Ascending aorta (tissue), 2 donors: ENCODE measurements at places on chromosomes 13 and 19. TPM values are rescaled to one million over a fixed set of nuclear protein-coding genes. Genes with fewer than 3 reads are reported as not detected.

The IL4I1 gene
- total RNA-seq = 0.96 TPM

DNA sequence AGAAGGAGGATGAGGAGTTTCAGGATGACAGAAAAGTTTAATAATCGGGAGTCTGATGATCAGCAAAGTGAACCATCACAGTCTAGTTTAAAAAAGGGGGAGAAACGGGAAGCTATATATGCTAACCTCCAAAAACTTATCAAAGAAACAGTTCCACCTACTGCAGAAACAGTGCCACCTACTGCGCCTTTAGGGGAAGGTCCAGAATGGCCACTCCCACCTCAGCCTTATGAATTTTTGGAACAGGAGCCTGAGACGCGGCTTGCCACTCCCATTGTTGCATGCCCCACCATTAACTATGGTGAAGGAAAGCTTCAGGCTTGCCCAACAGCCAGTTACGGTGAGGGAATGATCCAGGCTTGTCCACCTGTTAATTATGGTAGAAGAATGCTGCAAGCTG, 929.0 kb downstream of the SLITRK6 start:
- no peak overlapping the region for H3K27ac ChIP-seq
- no peaks in the 10 kb centered on the region for H3K4me1 ChIP-seq
- H3K36me3 ChIP-seq = no peaks in the 10 kb centered on the region

GRCh38 chr13:33480561-33480960, 195.0 kb upstream of the STARD13 start:
- DNase-seq = no peak
- H3K4me3 ChIP-seq = no peak overlapping the region
- no peaks in the 10 kb centered on the region for H3K4me1 ChIP-seq

- H3K4me1 ChIP-seq = no peaks in the 10 kb centered on the region
- no peaks in the 10 kb centered on the region for H3K36me3 ChIP-seq
- no peak overlapping the region for H3K27ac ChIP-seq
- no peaks in the 10 kb centered on the region for H3K27me3 ChIP-seq
- no peak for DNase-seq
Measured at GRCh38 chr13:74158571-74159352, 24.6 kb upstream of the KLF12 start.

The ZNF415 gene
- total RNA-seq = 1.3 TPM

The TNFSF9 gene
- total RNA-seq = not detected

DNA sequence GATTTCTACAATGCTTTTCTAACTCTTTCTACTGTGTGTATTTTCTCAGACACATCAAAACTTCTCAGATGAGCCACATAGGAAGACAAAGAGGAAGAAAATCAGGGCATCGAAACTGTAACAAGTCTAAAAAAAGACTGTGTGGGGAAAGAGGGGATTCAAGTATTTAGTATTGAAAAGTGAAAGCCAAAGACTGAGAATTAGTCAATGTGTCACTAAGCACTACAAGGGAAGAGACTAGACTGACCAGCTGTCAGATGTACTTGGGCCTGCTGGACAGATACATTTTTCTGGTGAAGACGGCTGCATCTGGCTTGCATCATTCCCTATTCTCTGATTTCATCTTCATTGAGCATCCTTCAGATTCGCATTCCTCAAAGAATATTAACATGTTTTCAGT, 25.4 kb downstream of the COMMD6 start:
- H3K4me1 ChIP-seq = no peaks in the 10 kb centered on the region
- no peak for DNase-seq
- no peak overlapping the region for H3K4me3 ChIP-seq
- no peaks in the 10 kb centered on the region for H3K36me3 ChIP-seq
- H3K27me3 ChIP-seq = no peaks in the 10 kb centered on the region

GRCh38 chr13:97114651-97115050, 107.5 kb upstream of the MBNL2 start:
- peak overlapping the region; percentile 78 for H3K27ac ChIP-seq
- no peaks in the 10 kb centered on the region for H3K36me3 ChIP-seq
- no peaks in the 10 kb centered on the region for H3K27me3 ChIP-seq
- no peak overlapping the region for H3K4me3 ChIP-seq
- H3K4me1 ChIP-seq = peaks cover 63% of the 10 kb centered on the region
- no peak for DNase-seq

- DNase-seq = no peak
- H3K27ac ChIP-seq = no peak overlapping the region
- H3K4me1 ChIP-seq = no peaks in the 10 kb centered on the region
- H3K27me3 ChIP-seq = no peaks in the 10 kb centered on the region
- no peak overlapping the region for H3K4me3 ChIP-seq
- H3K36me3 ChIP-seq = peaks cover 9% of the 10 kb centered on the region
Measured at GRCh38 chr19:36182612-36183244, 30.5 kb upstream of the COX7A1 start.

- no peak for DNase-seq
- H3K4me1 ChIP-seq = no peaks in the 10 kb centered on the region
- H3K27ac ChIP-seq = no peak overlapping the region
- no peak overlapping the region for H3K4me3 ChIP-seq
- no peaks in the 10 kb centered on the region for H3K27me3 ChIP-seq
Measured at GRCh38 chr13:100789481-100789880, 114.9 kb upstream of the TMTC4 start.

GRCh38 chr19:15563931-15564330, 51.1 kb upstream of the CYP4F8 start:
- no peak for DNase-seq
- no peaks in the 10 kb centered on the region for H3K4me1 ChIP-seq
- no peaks in the 10 kb centered on the region for H3K27me3 ChIP-seq
- no peak overlapping the region for H3K4me3 ChIP-seq

GRCh38 chr13:73547239-73547638, 488.4 kb downstream of the KLF5 start:
- no peaks in the 10 kb centered on the region for H3K4me1 ChIP-seq
- H3K27ac ChIP-seq = no peak overlapping the region
- H3K27me3 ChIP-seq = no peaks in the 10 kb centered on the region
- H3K4me3 ChIP-seq = no peak overlapping the region
- no peaks in the 10 kb centered on the region for H3K36me3 ChIP-seq
- no peak for DNase-seq

GRCh38 chr19:55690109-55690768, 15.2 kb downstream of the EPN1 start:
- H3K36me3 ChIP-seq = peaks cover 91% of the 10 kb centered on the region
- no peak overlapping the region for H3K4me3 ChIP-seq
- H3K4me1 ChIP-seq = no peaks in the 10 kb centered on the region
- no peak overlapping the region for H3K27ac ChIP-seq
- H3K27me3 ChIP-seq = no peaks in the 10 kb centered on the region

The CLEC4M gene
- not detected for total RNA-seq

- no peak for DNase-seq
- no peaks in the 10 kb centered on the region for H3K27me3 ChIP-seq
- no peak overlapping the region for H3K4me3 ChIP-seq
Measured at GRCh38 chr13:23905766-23906165, 8.5 kb upstream of the C1QTNF9B start.

DNA sequence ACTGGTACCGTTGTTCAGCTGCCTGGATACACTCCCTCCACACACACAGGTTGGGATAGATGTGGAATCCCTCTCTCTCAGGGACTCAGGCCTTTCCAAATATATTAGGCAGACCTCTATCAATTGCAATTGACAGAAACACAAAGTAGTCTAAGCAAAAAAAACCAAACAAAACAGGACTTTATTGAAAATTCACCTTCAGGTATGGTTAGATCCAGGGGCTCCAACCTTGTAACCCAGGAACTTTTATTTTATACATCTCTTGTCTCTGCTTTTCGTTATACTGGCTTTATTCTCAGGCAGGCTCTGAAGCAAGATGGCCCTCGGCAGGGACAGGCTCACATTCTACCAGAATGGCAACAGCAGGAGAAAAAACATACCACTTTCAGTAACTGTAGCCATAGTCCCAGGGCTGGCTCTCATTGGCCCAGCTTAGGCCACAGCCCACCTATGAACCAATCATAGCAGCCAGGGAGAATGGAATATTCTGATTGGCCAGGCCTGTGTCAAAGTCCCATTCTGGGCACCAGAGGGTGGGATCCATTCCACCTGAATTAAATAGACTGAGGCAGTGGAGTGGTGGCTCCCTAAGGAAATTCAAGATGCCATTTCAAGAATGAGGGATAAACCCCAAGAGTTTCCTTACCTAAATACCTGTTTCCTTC, 13.1 kb upstream of the CEACAM19 start:
- H3K4me3 ChIP-seq = no peak overlapping the region
- no peak for DNase-seq
- H3K27me3 ChIP-seq = no peaks in the 10 kb centered on the region
- peaks cover 79% of the 10 kb centered on the region for H3K36me3 ChIP-seq
- H3K27ac ChIP-seq = no peak overlapping the region

DNA sequence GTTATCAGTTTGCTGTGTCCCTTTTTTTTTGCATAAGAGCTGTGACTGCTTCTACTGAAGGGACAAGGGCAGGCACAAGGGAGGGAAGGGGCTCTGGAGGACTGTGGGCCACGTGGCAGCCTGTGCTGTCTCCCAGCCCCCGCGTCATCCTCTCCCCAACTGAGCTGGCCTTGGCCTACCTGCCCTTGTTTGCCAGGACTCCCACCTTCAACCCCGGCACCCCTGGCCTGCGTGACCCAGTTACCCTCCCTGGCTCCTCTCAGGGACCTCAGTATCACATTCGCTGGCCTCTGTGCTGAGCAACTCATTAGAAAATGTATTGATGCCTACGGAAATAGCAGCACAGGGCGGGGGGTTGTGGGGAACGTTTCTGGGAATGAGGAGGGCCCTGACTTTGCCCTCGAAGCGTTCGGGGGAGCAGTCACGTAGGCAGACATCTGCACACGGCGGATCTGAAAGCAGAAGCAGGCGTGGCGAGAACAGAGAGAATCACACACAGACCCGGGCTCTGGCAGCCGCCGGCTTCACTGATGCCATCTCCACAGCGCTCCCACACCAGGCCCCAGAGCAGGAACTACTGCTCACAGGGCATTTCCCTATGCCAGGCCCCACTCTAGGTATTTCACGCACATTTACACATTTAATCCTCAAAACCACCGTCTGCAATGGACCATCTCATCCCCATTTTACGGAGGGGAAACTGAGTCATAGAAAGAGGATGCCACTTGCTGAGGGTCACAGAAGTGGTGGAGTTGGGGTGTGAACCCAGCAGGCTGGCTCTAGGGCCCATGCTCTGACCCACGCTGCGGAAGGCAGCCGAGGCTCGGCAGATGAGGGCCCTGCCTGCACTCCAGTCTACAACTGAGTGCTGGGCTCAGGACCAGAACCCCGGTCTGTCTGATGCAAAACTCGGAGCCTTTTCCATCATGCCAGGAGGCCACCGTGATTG, 5.7 kb upstream of the ATF5 start:
- DNase-seq = no peak
- H3K36me3 ChIP-seq = peaks cover 52% of the 10 kb centered on the region
- H3K27me3 ChIP-seq = no peaks in the 10 kb centered on the region
- no peak overlapping the region for H3K4me3 ChIP-seq
- H3K4me1 ChIP-seq = peaks cover 3% of the 10 kb centered on the region

The GGN gene
- 46.9 TPM for total RNA-seq

GRCh38 chr19:33207903-33208302, 13.8 kb downstream of the LRP3 start:
- no peak overlapping the region for H3K4me3 ChIP-seq
- H3K27ac ChIP-seq = no peak overlapping the region
- H3K4me1 ChIP-seq = no peaks in the 10 kb centered on the region
- DNase-seq = no peak
